ENCODE measurements at places on chromosomes 1 and 21. TPM values are rescaled to one million over a fixed set of nuclear protein-coding genes. Genes with fewer than 3 reads are reported as not detected.

CCDC185 gene
- not detected for total RNA-seq

DNA sequence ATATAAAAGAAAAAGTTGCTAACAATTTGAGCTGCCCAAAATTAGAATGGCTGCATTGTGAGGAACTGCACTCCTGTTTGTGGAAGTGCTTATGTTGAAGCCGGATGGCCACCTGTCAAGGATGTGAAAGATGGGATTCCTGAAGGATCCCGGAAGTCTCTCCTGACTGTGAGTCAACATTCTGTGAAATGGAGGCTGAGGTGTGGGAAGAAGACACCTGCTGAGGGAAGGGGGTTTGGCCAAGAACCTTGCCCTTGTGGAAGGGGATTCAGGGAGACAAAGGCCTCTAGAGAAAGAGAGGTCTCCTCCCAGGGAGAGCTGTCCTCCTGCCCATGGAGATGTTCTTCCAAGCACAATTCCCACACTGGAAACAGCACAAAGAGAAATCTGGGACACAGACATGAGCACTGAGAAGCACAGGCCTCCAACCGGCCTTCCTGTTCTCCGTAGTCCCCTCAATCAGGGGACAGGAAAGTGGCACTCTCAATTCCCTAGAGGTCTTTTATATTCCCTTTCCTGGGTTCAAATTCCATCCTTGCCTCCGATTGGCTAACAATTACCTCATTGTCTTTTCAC, 70.5 kb downstream of the CD2 start:
- no peak for DNase-seq

GRCh38 chr1:3611170-3612019, at the start of gene MEGF6:
Gene MEGF6, minus strand, starts transcription at chr1:3611508. Its CDS starts 240 bp downstream, at chr1:3611268.
- no peak for DNase-seq

- no peak for DNase-seq
These were observed 88.7 kb upstream of the EDN2 start for GRCh38 chr1:41573194-41573593.

- no peak for DNase-seq
These were observed 368.3 kb upstream of the OLFM3 start for GRCh38 chr1:102365071-102365470.

All from NCI-H460 (cell line).